ENCODE measurements at places on chromosomes 7 and 10.

- DNase-seq = no peak
Measured at GRCh38 chr7:118214833-118215182, 9.7 kb upstream of the ANKRD7 start.

- peak; percentile 47 for DNase-seq
Measured at GRCh38 chr10:29344073-29344820, 55.4 kb downstream of the LYZL1 start.

GRCh38 chr7:5692112-5692844 lies 89.2 kb downstream of the RNF216 start:
- peak; percentile 75 for DNase-seq

- DNase-seq = no peak
Measured at GRCh38 chr7:158453663-158454062, 134.0 kb downstream of the PTPRN2 start.

DNA sequence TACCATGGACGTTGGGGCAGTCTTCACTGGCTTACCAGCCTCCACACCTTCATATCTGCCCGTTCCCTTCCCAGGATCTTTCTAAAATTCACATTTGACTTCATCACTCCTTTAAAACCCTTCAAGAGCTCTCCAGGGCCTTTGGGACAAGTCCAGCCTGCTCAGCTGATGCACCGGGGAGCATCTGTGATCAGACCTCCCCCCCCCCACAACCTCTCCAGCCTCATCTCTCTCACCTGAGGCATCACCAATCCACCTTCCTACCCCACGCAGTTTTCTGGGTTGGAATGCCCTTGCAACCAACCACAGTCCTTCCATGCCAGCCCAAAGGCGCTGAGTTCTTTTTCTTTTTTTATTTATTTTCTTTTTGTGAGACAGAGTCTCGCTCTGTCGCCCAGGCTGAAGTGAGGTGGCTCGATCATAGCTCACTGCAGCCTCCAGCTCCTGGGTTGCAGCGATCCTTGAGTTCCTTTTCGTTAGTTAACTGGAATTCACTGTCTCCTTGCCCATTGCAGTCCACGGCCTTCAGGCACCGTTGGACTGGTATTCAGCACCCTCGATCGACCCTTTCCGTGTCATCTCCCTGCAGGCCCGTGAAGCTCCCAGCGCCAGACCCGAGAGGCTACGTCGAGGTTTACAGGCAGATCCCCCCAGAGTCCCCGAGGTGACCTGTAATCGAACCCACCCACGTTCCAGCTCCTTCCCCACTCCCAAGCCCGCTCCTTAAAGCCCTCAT lies 654 bp downstream of the ALKBH4 start:
- peak; percentile 5 for DNase-seq

DNA sequence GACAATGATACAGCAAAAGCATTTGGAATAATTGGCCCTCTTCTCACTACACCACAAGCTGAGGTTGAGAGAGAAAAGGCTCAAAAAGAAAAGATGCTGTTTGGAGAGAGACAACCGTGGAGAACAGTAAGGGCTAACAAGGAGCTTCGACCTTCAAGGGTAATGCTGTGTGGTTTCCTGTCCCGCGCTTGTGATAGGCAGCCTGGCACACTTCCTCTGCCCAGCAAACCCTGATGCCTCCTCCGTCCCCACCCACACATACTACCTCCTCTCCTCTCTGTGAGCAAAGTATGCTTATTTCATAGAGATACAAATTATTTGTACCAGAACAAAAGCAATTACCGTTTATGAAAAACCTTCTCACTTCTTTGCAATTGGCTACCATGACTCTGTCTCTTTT lies 755.4 kb downstream of the KCNMA1 start:
- DNase-seq = peak; percentile 35

DNA sequence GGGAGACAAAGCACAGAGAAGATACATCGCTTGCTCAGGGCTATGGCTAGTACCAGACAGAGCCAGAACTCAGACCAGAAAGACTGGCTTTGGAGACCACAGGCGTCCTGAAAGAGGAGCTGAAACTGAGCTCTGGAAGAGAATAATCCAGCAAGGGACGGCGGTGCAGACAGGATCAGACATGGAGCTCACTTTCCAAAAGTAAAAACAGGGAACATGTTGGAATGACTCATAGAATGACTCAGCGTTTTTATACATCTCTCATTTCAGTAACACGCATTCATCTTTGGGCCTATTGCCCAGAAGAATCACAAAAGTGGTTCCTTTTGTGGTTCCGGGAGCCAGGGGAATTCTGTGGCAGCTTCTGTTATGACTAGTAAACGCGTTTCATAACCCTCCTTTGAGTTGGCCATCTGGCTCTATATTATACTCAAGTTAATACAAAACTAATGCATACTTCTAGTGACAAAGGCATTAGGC lies 37.2 kb downstream of the PLEKHS1 start:
- peak; percentile 47 for DNase-seq

DNA sequence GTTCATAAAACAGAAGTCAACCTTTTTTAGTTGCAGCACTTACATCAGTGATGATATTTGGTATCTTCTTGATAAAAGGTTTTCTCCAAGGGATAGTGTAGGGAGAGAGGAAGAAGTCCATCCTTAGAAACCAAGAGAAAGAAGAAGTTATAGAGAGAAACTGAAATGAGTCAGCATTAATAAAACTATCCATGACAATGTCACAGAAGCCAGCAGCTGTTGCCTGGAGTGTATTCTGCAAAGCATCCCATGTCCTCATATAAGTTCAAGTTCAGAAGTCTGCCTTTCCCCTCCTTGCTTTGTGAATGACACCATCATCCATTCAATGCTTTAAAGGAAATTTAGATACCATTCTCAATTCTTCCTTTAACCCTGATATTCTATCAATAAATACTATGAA lies 14.4 kb upstream of the COL1A2 start:
- DNase-seq = no peak

DNA sequence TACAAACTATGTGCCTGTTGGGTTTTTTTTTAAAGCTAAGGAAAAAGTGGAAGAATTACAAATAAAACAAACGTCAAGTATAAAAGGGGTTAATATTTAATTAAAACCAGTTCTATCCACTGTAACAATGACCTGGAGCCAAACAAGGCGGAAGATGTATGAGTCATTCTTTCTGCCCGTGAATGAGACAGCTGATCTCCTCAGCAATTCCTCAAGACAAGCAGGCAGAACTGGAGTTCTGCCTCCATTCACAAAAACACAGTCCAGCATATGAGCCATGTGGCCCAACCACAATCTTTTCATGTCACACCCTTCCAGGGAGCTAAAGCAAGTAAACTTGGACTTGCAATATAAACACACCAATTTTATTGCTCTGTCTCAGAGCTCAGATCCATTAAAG lies 8.4 kb downstream of the ETV1 start:
- no peak for DNase-seq

GRCh38 chr7:83366629-83367028 lies 203.9 kb upstream of the PCLO start:
- DNase-seq = no peak

GRCh38 chr7:158034571-158034970 lies 553.1 kb downstream of the PTPRN2 start:
- no peak for DNase-seq

DNA sequence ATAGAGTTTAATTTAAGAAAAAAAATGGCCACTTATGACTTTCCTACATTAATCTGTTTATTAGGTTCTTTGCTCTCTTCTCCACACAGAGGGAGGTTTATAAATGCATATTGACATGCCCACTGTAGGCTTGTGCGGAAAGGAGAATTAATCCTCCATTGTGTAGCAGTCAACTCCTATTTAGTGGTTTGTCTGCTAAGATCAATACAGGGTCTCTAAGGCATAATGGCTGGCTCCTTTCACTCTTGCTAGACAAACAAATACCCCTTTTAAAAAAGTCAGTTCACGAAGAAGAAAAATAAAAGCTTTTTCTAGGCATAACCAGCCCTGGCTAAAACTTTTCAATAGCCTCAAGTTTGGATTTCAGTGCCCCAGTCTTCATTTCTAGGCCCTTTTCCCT lies 141.6 kb downstream of the TSPAN12 start:
- DNase-seq = no peak

- DNase-seq = peak; percentile 73
Measured at GRCh38 chr10:113273181-113274163, 279.4 kb upstream of the HABP2 start.

- DNase-seq = no peak
Measured at GRCh38 chr7:130299866-130300265, 6.9 kb downstream of the CPA4 start.

GRCh38 chr10:35458500-35459448 lies 122.5 kb downstream of the CCNY start:
- no peak for DNase-seq

GRCh38 chr7:116698930-116699721 lies 27.1 kb downstream of the MET start:
- no peak for DNase-seq

- no peak for DNase-seq
Measured at GRCh38 chr10:88370713-88371112, 212.4 kb downstream of the RNLS start.

Data from inflammatory macrophage (primary cell).